ENCODE measurements at places on chromosomes 1 and 21. TPM values are rescaled to one million over a fixed set of nuclear protein-coding genes. Genes with fewer than 3 reads are reported as not detected.

Gene BRINP2
- not detected for total RNA-seq

Gene GJA5
- total RNA-seq: 51.7 TPM

Gene PTPRF
- total RNA-seq: 55.1 TPM

Gene NHLH1
- 0.14 TPM for total RNA-seq

Gene ZNF593OS
- total RNA-seq: not detected

Gene FAM163A
- not detected for total RNA-seq

Gene CXADR
- total RNA-seq: 0.28 TPM

Gene CELF3
- not detected for total RNA-seq

Gene IFFO2
- total RNA-seq: 27.7 TPM

Gene RCAN1
- total RNA-seq: 45.2 TPM

Gene GRIK1
- 0.21 TPM for total RNA-seq

Gene TMEM61
- not detected for total RNA-seq

Gene PADI1
- total RNA-seq: 1.2 TPM

Gene TTC4
- total RNA-seq: 17.2 TPM

Gene FUBP1
- 73.8 TPM for total RNA-seq

Gene DNAJC8
- total RNA-seq: 33.3 TPM

Gene CD1B
- not detected for total RNA-seq

Gene AKR7A3
- total RNA-seq: 2.5 TPM

Gene NBPF14
- total RNA-seq: 35.8 TPM

Gene FCRL4
- total RNA-seq: not detected

Gene LCE2C
- not detected for total RNA-seq

Gene RSPH1
- total RNA-seq: 0.27 TPM

Gene ABCB10
- 27.7 TPM for total RNA-seq

Gene PRRX1
- 171 TPM for total RNA-seq

Gene NUDT17
- 19.1 TPM for total RNA-seq

Gene CD1E
- total RNA-seq: not detected

Gene TAF13
- total RNA-seq: 46.7 TPM

Gene PTAFR
- total RNA-seq: 9.2 TPM

Gene PRELP
- 244 TPM for total RNA-seq

Gene PLPPR5
- total RNA-seq: not detected

Gene SLC44A3
- 2.5 TPM for total RNA-seq

Gene OR2AK2
- total RNA-seq: not detected

Gene SHE
- total RNA-seq: 6.1 TPM

Gene FAM3B
- total RNA-seq: 11.8 TPM

Gene GBP6
- total RNA-seq: not detected

Gene GBP2
- total RNA-seq: 79.7 TPM

Gene H6PD
- total RNA-seq: 57.8 TPM

Gene MX2
- total RNA-seq: 22.9 TPM

Gene CASP9
- total RNA-seq: 14.2 TPM

Gene EXO1
- 0.42 TPM for total RNA-seq

Gene AADACL4
- not detected for total RNA-seq

Gene CDC42BPA
- 89.7 TPM for total RNA-seq

Gene CFHR1
- not detected for total RNA-seq

Gene ERICH3
- not detected for total RNA-seq

Gene LCE2A
- not detected for total RNA-seq

Measured in thoracic aorta (tissue), 2 donors.